ENCODE measurements at places on chromosomes 7 and 10. TPM values are rescaled to one million over a fixed set of nuclear protein-coding genes. Genes with fewer than 3 reads are reported as not detected.

GRCh38 chr10:62199584-62199983, 69.1 kb downstream of the RTKN2 start:
- DNase-seq: no peak

- DNase-seq: no peak
Measured at GRCh38 chr10:77756319-77757232, 119.0 kb upstream of the KCNMA1 start.

GRCh38 chr10:84991301-84991700, 662.9 kb downstream of the CCSER2 start:
- no peak for DNase-seq

TMEM270 gene
- total RNA-seq: not detected

ADAMTS14 gene
- 2.4 TPM for total RNA-seq
